ENCODE measurements at places on chromosomes 7 and 10. TPM values are rescaled to one million over a fixed set of nuclear protein-coding genes. Genes with fewer than 3 reads are reported as not detected.

GRCh38 chr10:128097783-128098182 is 28.4 kb downstream of the MKI67 start:
- peaks cover 65% of the 10 kb centered on the region for H3K36me3 ChIP-seq
- H3K27ac ChIP-seq, result no peak overlapping the region
- no peak for DNase-seq
- no peak overlapping the region for H3K4me3 ChIP-seq
- no peaks in the 10 kb centered on the region for H3K27me3 ChIP-seq
- H3K4me1 ChIP-seq, result no peaks in the 10 kb centered on the region

DNA sequence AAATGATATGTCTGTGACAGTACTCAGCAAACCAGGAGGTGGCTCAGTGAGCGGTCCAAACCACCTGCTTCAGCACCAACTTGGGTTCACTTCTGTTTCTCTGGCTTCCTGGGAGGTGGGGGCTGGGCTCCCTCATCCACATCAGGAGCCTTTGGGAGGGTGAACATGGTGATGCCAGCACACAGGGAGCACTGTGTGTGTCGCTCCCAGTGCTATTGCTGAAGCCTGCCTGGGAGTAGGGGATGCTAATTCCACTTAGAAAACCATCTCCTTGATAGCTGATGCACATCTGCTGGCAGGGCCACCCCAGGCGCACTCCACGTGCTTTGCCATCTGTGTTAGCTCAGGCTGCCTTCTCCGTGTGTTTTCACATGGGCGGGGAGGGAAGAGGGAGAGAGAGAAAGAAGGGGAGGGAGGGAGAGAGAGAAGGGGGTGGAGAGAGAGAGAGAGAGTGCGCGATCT is 58.0 kb downstream of the RAMP3 start:
- no peaks in the 10 kb centered on the region for H3K4me1 ChIP-seq
- no peaks in the 10 kb centered on the region for H3K36me3 ChIP-seq
- H3K27ac ChIP-seq, result no peak overlapping the region
- H3K27me3 ChIP-seq, result peaks cover 34% of the 10 kb centered on the region

GRCh38 chr10:131885391-131886165 is 15.2 kb upstream of the PPP2R2D start:
- peak; percentile 31 for DNase-seq
- H3K36me3 ChIP-seq, result no peaks in the 10 kb centered on the region
- no peaks in the 10 kb centered on the region for H3K4me1 ChIP-seq
- H3K27ac ChIP-seq, result no peak overlapping the region
- no peaks in the 10 kb centered on the region for H3K27me3 ChIP-seq

DNA sequence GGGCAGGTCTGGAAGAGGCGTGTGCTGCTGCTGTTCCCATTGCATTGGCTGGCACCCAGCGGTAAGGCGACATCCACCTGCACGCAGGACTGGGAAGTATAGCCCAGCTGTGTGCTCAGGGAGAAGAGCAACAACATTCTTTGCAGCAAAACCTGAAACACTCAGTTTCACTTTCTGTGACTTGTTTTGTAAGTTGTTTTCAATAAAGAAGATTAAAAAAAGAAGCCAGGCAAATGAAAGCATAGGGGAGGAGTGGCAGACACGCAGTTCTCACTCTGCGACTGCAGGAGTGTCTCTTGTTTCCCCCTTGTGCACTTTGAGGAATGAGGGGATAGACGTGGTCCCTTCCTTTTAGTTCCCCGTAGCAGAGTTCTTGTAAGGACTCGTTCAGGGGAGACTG is 5.8 kb downstream of the FBH1 start:
- H3K36me3 ChIP-seq, result peaks cover 10% of the 10 kb centered on the region
- no peaks in the 10 kb centered on the region for H3K4me1 ChIP-seq
- no peak for DNase-seq
- H3K27me3 ChIP-seq, result no peaks in the 10 kb centered on the region
- H3K4me3 ChIP-seq, result no peak overlapping the region

DNA sequence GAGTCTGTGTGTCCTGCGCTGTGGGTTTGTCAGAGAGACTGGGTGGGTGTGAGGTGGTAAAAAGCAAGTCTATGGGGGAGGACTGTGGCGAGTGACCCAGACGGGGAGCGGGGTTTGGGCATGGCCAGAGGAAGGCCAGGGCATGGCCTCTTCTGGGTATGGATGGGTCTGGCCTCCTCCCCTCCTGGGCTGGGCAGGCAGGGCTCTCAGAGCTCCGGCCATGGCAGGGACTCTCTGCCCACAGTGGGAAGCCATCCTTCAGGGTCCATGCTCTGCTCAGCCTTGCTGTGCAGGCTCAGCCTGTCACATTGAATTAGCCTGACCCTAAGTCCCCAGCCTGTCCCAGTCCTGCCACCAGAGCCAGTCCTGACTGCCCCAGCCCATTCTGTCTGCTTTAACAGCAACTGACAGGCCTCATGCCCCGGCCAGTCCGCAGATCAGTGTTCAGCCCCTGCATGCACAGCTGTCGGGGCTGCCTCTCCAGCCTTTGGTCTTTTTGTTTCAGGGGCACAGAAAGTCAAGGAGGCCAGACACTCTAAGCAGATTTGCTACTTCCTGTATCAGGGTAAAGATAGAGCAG is 7.9 kb downstream of the ANTXRL start:
- no peaks in the 10 kb centered on the region for H3K27me3 ChIP-seq
- no peak for DNase-seq
- H3K4me1 ChIP-seq, result no peaks in the 10 kb centered on the region
- H3K27ac ChIP-seq, result no peak overlapping the region

DNA sequence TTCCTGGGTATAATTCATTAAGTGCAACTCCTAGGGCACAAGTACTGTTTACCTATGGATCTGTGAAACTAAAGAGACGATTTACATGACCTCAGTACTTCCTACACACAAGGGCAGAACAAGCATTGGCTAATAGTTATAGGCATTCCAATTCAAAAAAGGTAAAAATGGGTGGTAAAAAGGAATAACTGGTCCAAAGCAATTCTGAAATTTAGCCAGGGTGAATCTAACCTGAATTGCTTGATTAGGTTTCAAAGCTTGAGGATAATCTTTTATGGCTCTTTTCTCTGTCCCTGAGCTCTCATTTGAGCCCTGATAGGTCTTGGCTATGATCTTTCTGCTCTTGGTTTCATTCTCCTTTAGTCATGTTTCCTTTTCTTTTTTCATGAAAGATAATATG is 52.3 kb upstream of the CALCR start:
- peaks cover 3% of the 10 kb centered on the region for H3K36me3 ChIP-seq
- DNase-seq, result no peak
- no peaks in the 10 kb centered on the region for H3K27me3 ChIP-seq
- no peaks in the 10 kb centered on the region for H3K4me1 ChIP-seq
- no peak overlapping the region for H3K4me3 ChIP-seq

GRCh38 chr7:32536585-32536984 is 41.3 kb downstream of the AVL9 start:
- H3K27ac ChIP-seq, result no peak overlapping the region
- no peaks in the 10 kb centered on the region for H3K36me3 ChIP-seq
- peaks cover 6% of the 10 kb centered on the region for H3K4me1 ChIP-seq

- DNase-seq, result peak; percentile 68
- no peaks in the 10 kb centered on the region for H3K36me3 ChIP-seq
- H3K4me3 ChIP-seq, result no peak overlapping the region
Measured at GRCh38 chr7:114533131-114533530, 118.5 kb downstream of the FOXP2 start.

DNA sequence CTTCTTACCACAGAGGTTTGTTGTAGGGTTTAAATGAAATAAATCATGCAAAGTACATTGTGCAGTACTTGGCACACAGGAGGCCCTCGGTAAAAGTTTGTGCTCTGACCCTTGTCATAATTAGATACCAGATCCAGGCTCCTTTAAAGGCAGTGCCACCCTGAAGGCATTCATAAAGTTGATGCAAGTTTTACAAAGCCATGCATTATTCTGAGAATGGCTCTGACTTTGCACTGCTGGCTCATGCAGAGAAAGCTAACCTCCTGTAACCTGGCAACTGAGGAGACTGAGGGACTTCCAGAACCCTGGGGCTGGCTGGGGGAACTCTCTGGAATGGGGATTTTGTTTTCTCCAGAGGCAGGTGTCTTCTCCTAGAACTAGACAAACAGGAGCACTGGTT is 570.9 kb downstream of the CCSER2 start:
- no peaks in the 10 kb centered on the region for H3K4me1 ChIP-seq
- no peak for DNase-seq
- H3K36me3 ChIP-seq, result no peaks in the 10 kb centered on the region
- no peak overlapping the region for H3K4me3 ChIP-seq

GRCh38 chr7:158568974-158569857 is 18.4 kb downstream of the PTPRN2 start:
- no peaks in the 10 kb centered on the region for H3K36me3 ChIP-seq
- no peak overlapping the region for H3K4me3 ChIP-seq
- H3K27me3 ChIP-seq, result peaks cover 3% of the 10 kb centered on the region
- no peak for DNase-seq
- no peak overlapping the region for H3K27ac ChIP-seq
- H3K4me1 ChIP-seq, result no peaks in the 10 kb centered on the region

DNA sequence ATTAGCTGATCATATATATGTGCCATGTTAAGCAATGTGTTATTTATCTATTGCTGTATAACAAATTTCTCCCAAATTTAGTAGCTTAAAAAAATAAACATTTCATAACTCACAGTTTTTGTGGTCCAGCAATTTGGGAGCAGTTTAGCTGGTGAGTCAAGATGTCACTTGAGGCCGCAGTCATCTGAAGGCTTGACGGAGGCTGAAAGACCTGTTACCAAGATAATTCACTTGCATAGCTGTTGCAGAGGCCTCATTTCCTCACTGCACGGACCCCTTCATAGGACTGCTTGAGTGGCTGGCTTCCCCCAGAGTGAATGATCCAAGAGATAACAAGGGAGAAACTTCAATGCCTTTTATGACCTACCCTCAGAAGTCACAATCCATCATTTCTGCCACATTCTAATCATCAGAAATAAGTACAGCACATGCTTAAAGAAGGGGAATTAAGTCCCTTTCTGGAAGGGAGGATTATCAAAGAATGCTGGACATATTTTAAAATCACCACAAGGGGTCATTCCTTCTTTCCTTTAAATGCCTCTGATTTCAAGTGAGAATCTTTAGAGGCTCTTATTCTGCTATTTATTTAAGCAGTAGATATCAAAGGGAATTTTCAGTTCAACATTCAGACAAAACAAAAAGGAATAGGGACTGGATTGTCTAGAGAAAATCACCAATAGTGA is 10.5 kb upstream of the SRPK2 start:
- H3K4me3 ChIP-seq, result no peak overlapping the region
- no peak for DNase-seq
- peaks cover 6% of the 10 kb centered on the region for H3K4me1 ChIP-seq
- H3K27ac ChIP-seq, result no peak overlapping the region
- no peaks in the 10 kb centered on the region for H3K36me3 ChIP-seq
- no peaks in the 10 kb centered on the region for H3K27me3 ChIP-seq

GRCh38 chr7:84251277-84251781 is 56.7 kb upstream of the SEMA3A start:
- no peak overlapping the region for H3K27ac ChIP-seq
- no peak for DNase-seq
- no peaks in the 10 kb centered on the region for H3K27me3 ChIP-seq
- no peaks in the 10 kb centered on the region for H3K4me1 ChIP-seq
- no peaks in the 10 kb centered on the region for H3K36me3 ChIP-seq

GRCh38 chr7:68267486-68267885 is 1270.9 kb downstream of the TYW1 start:
- no peaks in the 10 kb centered on the region for H3K27me3 ChIP-seq
- H3K27ac ChIP-seq, result no peak overlapping the region
- no peaks in the 10 kb centered on the region for H3K36me3 ChIP-seq
- DNase-seq, result no peak

DNA sequence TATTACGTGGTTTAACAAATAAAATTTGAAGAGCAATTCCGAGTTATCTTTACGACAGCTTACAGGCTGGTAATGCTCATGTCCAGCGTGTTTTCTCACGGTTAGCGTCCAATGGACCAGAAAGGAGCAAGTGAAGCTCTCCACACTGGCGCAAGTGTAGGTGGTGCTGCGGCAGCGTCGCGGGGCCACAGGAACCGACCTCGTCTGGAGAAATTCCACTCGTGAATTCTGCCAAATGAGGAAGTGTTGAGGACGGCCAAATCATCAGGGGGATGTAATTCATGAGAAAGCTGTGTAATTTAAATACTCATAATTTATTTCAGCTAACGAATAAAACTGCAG is 350 bp upstream of the ZNF37A start:
- peak overlapping the region; percentile 82 for H3K4me3 ChIP-seq
- H3K36me3 ChIP-seq, result peaks cover 19% of the 10 kb centered on the region
- no peaks in the 10 kb centered on the region for H3K27me3 ChIP-seq
- no peak overlapping the region for H3K27ac ChIP-seq

- DNase-seq, result no peak
- H3K4me3 ChIP-seq, result no peak overlapping the region
- peaks cover 16% of the 10 kb centered on the region for H3K4me1 ChIP-seq
Measured at GRCh38 chr7:13628239-13629001, 361.0 kb downstream of the ETV1 start.

- no peaks in the 10 kb centered on the region for H3K27me3 ChIP-seq
- peak; percentile 87 for DNase-seq
Measured at GRCh38 chr7:36620166-36620708, 104.1 kb downstream of the AOAH start.

DNA sequence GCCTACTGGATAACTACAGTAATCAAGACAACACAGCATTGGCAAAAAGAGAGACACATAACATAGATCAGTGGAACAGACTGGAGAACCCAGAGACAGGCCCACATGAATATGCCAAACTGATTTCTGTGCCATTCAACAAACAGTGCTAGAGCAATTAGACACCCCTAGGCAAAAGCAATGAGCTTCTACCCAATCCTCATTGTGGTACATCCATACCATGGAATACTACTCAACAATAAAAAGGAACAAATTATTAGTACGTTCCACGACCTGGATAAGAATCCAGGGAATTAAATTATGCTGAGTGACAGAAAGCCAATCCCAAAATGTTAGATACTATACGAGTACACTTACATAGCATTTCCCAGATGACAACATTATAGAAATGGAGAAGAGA is 2.8 kb upstream of the SVIL start:
- H3K27ac ChIP-seq, result no peak overlapping the region
- DNase-seq, result no peak
- no peak overlapping the region for H3K4me3 ChIP-seq
- no peaks in the 10 kb centered on the region for H3K36me3 ChIP-seq
- H3K4me1 ChIP-seq, result peaks cover 22% of the 10 kb centered on the region
- H3K27me3 ChIP-seq, result no peaks in the 10 kb centered on the region

DNA sequence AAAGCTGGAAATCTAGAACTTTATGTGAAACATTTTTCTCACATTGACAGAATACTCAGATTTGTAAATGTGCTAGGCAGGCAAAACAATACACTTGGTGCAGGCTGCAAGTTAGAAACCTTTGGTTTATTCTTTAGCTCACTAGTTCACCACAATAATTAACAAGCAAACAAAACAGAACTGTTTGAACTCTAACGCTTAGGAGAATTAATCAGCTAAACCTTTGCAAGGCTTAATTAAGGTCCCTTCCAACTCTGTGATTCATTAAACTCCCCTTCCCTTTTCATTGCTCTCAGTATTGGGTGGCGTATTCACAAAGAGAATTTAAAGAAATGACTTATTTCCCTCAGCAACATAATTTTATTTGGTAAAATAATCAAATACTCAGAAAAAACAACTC is 99.0 kb downstream of the PON1 start:
- DNase-seq, result no peak
- no peaks in the 10 kb centered on the region for H3K4me1 ChIP-seq
- no peaks in the 10 kb centered on the region for H3K27me3 ChIP-seq
- no peak overlapping the region for H3K4me3 ChIP-seq
- H3K27ac ChIP-seq, result no peak overlapping the region

The PAPSS2 gene
- total RNA-seq, result 1.4 TPM

The FAM170B gene
- not detected for total RNA-seq

The OR2A1 gene
- total RNA-seq, result not detected

The ACTL6B gene
- not detected for total RNA-seq

The NCF1 gene
- not detected for total RNA-seq

The SKIDA1 gene
- total RNA-seq, result 1.8 TPM

The CPVL gene
- total RNA-seq, result 8.3 TPM

The TEX47 gene
- not detected for total RNA-seq

The EEPD1 gene
- 0.93 TPM for total RNA-seq

The ITIH5 gene
- 0.66 TPM for total RNA-seq

The WNT16 gene
- 0.06 TPM for total RNA-seq

Data from SJCRH30 (cell line).